ENCODE measurements at places on chromosomes 3 and 15.

GRCh38 chr15:43517354-43518196 lies at the start of gene MAP1A:
MAP1A (plus strand) TSS chr15:43517608; CDS start chr15:43521474, 3,866 bp downstream.
- no peak for DNase-seq

- no peak for DNase-seq
Observed at GRCh38 chr3:98730338-98730737, 32.8 kb upstream of the ST3GAL6 start.

DNA sequence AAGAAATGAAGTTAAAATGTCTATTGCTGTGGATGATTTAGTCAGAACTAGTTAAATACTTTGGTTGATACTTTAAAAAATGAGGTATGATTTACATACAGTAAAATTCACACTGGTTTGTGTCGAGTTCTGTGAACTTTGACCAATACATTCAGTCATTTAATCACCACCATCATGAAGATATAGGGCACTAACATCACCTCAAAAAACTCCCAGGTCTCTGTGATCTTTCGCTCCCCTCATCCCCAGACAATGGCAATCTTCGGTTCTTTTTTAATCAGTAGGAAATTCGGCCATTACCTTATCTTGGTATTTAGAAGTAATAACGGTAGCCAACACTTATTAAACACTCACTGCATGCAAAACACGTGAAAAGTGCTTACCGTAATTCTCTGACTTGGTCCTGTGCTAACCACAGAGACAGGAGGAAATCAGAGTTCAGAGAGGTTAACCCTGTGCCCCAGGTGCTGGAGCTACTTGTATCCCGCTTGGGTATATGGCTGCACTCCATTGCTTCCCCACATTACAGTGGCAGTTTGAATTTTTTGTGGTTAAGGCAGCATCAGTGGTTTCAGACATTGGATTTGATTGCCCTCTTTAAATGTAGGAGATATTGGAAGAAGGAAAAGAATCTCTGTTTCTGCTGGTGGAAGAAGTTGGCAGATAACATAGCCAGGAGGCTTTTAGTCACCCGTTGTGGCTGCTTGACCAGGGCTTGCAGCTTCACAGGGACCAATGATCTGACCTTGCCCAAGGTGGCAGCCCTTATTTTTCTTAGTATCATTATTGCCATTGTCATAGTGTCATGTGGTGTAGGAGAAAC lies 4.2 kb downstream of the PLCL2 start:
- no peak for DNase-seq

DNA sequence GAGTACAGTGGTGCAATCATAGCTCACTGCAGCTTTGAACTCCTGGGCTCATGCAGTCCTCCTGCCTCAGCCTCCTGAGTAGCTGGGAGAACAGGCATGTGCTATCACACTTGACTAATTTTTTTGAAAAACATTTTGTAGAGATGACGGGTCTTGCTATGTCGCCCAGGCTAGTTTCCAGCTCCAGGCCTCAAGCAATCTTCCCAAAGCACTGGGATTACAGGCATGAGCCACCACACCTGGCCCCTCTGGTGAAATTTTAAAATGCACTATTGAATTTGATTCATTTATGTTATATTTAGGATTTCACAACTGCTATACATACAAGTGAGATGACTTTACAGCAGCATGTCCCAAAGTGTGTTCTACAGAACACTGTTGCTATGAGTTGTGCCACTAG lies 50.8 kb upstream of the TPM1 start:
- DNase-seq, result no peak

DNA sequence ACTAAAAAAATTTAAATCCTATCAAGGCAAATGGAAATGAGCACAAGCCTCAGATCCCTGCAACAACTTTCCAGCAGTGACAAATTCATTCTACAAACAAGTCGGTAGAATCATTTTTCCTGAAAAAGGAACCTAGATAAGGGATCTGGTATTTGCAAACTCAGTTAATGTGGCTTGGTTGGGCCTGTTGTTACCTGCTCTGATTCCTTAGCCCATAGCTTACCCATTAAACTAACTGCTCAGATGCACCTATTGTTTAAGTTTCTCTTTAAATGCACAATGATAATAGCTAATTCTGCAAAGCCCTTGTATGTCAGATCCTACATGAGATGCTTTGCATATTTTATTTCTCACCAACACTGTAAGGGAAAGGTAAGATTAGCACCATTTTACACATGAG lies 377.4 kb upstream of the RGMA start:
- no peak for DNase-seq

- no peak for DNase-seq
Observed at GRCh38 chr3:15154326-15154725, 51.7 kb upstream of the CAPN7 start.

DNA sequence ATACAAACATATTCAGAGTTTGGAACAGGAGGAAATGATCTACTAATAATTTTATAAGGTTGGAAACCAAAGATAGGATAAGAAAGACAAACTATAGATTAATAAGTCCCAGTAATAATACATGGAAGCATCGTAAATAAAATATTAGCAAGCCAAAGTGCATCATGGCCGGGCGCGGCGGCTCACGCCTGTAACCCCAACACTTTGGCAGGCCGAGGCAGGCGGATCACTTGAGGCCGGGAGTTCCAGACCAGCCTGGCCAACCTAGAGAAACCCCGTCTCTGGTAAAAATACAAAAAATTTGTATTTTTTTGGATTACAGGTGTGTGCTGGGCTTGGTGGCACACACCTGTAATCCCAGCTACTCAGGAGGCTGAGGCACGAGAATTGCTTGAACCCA lies 14.9 kb downstream of the MUC4 start:
- no peak for DNase-seq

DNA sequence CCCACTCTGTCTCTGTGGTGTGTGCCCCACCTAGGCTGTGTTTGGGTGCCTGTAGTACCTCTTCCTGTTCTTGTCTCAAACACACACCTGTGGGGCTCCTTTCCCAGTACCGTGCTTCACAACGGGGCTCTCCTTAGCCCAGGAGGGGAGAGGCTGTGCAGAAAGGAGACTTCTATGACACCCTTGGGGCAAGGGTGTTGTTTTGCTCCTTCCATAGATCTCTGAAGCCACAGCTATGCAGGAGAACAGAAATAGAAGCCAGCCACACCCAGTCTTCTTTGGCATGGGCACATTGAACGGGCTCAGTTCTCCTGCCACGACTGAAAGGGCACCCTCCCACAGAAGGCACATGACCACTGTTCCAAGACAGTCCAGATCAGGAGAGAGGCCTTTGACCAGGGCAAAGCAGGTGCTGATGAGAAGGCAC lies 74.3 kb downstream of the LIPC start:
- no peak for DNase-seq
